Bronchial smooth muscle cell (primary cell): ENCODE measurements at places on chromosomes 4 and X. TPM values are rescaled to one million over a fixed set of nuclear protein-coding genes. Genes with fewer than 3 reads are reported as not detected.

SPANXN4 gene
- total RNA-seq: not detected in 2 replicates

FABP2 gene
- total RNA-seq: not detected in 2 replicates

GNPDA2 gene
- 24.6 and 27.4 TPM in 2 replicates for total RNA-seq

SPANXA2 gene
- total RNA-seq: not detected in 2 replicates
